ENCODE measurements at places on chromosomes 6 and 20. TPM values are rescaled to one million over a fixed set of nuclear protein-coding genes. Genes with fewer than 3 reads are reported as not detected.

DNA sequence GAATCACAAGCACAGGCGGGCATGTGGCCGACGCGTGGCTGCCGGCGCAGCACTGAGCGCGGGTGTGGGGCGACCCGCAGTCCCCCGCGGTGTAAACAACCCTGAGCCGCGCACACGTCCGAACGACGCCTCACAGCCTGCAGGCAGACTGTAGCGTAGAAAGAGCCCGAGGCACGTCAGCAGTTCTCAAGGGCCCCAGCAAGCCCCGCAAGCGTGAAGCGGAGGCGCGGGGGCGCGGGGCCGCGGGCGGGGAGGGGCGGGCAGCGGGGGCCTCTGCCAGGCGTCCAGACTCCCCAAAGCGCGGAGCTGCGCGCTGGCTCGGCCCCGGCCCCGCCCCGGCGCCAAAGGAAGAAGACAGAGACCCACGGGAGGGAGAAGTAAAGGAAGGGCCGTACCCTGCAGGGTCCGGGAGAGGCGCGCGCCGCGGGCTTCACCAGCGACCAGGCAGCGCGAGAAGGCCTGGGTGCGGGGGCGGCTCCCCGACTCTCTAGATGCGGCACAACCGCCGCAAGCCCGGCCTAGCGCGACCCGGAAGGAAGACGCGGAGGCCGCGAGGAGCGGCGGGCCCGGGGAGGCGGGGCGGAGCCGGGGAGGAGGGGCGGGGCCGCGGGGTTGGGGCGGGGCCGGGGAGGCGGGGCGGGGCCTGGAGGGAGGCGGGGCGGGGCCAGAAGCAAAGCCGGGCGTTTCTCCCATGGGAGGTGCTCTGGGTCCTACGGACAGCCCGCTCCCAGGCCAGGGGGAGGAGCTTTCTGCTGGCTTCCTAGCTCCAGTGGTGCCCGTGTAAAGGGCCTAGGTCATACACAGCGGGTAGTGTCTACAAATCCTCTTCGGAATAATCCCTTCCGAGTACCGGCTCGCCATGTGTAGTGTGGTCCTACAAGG is at the start of gene FBXL4:
Gene FBXL4, minus strand, starts transcription at position 536 of the 882 bp plus-strand sequence. CDS start 20,958 bp downstream, outside the sequence.
- H3K4me3 ChIP-seq: peak within 1 kb of the TSS; percentile 95
- DNase-seq: peak; percentile 85
- H3K27ac ChIP-seq: peak within 1 kb of the TSS; percentile 93

- 0 out of 2 replicates have a peak, but pooled peaks cover 3% of the 10 kb centered on the region for H3K27me3 ChIP-seq
- peaks cover 6% of the 10 kb centered on the region for H3K4me1 ChIP-seq
- peak overlapping the region; percentile 55 for H3K27ac ChIP-seq
- no peak for DNase-seq
- peak overlapping the region; percentile 63 for H3K4me3 ChIP-seq
Observed at GRCh38 chr6:7390226-7390878, 744 bp downstream of the RIOK1 start.

DNA sequence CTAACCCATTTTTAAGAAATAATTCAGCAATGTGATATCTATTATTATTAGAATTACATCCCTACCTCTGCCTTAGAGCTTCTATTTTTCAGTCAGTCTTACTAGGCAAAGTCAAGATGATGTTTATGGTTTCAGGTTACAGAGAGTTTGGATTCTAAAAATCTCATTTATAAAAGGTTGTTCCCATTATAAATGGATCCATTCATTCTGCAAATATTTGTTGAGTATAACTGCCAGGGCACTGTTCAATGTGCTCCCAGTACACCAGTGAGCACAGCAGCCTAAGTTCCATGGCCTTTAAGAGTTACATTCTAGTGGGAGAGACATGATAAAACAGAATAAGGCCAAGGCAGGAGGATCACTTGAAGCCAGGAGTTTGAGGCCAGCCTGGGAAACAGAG is 75.9 kb upstream of the EYA4 start:
- no peak for DNase-seq
- no peak overlapping the region for H3K4me3 ChIP-seq
- no peaks in the 10 kb centered on the region for H3K27me3 ChIP-seq

DNA sequence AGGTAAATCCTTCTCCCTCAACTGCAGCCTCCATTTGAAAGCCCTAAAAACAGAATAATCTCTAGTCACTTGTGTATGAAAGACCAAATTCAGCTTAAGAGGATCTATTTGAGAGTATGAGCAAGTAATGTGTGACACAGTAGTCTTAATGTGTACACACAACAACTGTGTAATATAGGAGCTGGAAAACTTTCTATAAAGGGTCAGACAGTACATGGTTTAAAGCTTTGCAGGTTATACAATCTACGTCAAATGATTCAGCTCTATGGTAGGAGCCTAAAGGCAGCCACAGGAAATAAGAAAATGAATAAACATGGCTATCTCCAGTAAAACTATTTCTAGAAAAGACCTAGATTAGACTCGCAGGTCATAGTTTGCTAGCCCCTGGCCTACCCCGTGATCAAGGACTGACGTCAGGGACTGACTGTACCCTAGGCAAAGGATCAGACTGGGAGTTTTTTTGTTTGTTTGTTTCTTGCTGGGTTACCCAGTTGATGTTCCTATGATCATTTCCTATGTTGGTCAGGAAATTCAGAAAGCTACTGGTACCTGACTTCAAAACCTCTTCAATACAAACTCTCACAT is 39.7 kb downstream of the BTBD9 start:
- H3K4me3 ChIP-seq: no peak overlapping the region
- H3K4me1 ChIP-seq: peaks cover 3% of the 10 kb centered on the region
- no peak for DNase-seq
- H3K27ac ChIP-seq: no peak overlapping the region

GRCh38 chr6:151699719-151700118 is 107.8 kb upstream of the ESR1 start:
- H3K36me3 ChIP-seq: no peaks in the 10 kb centered on the region
- H3K27me3 ChIP-seq: no peaks in the 10 kb centered on the region
- no peak overlapping the region for H3K27ac ChIP-seq
- H3K4me3 ChIP-seq: no peak overlapping the region
- no peak for DNase-seq

DNA sequence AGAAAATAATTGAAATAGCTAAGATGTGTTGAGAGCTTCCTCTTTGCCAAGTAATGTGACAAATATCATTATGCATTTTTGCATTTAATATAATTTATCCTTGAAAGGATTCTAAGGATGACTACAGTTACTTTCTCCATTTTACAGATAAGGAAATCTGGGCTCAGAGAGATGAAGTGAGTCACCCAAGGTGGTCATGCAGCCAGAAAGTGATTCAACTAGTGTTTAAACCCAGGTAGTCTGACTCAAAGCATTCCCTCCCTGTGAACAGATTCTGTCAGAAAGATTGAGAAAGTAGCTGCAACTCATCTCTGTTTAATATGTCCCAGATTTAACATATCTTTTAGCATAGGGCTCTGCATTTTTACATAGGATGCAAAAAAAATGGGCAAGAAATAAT is 28.1 kb downstream of the NRSN1 start:
- no peak overlapping the region for H3K27ac ChIP-seq
- no peaks in the 10 kb centered on the region for H3K27me3 ChIP-seq
- DNase-seq: no peak

DNA sequence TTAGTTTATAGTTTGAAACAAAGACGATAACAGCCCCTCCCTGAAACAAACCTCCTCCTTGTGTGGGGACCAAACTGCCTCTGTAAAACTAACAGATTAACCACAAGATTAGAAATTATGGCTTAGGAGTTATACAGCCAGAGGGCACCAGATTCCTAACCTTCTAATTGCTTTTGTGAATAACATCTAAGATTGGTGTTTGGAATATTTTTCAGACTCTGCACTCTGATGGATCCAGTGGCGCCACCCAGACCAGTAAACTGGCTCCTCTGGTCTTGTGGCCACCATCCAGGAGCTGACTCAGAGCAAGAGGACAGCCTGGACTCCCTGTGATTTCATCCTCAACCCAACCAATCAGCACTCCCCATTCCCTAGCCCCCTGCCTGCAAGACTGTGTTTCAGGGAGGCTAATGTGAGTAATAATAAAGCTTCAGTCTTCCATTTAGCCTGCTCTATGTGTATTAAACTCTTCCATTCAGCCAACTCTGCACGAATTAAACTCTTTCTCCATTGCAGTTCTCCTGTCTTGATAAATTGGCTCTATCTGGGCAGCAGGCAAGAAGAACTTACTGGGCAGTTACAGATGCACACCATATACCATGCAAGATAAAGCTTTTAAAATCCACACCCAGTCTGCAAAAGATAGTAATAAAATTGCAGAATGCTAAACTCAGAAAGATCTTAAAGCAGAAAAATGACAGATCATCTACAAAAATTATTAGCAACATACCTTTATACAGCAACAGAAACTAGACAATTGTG is 58.5 kb upstream of the SLC22A16 start:
- peaks cover 13% of the 10 kb centered on the region for H3K36me3 ChIP-seq
- peak; percentile 95 for DNase-seq
- no peak overlapping the region for H3K4me3 ChIP-seq
- no peaks in the 10 kb centered on the region for H3K27me3 ChIP-seq

DNA sequence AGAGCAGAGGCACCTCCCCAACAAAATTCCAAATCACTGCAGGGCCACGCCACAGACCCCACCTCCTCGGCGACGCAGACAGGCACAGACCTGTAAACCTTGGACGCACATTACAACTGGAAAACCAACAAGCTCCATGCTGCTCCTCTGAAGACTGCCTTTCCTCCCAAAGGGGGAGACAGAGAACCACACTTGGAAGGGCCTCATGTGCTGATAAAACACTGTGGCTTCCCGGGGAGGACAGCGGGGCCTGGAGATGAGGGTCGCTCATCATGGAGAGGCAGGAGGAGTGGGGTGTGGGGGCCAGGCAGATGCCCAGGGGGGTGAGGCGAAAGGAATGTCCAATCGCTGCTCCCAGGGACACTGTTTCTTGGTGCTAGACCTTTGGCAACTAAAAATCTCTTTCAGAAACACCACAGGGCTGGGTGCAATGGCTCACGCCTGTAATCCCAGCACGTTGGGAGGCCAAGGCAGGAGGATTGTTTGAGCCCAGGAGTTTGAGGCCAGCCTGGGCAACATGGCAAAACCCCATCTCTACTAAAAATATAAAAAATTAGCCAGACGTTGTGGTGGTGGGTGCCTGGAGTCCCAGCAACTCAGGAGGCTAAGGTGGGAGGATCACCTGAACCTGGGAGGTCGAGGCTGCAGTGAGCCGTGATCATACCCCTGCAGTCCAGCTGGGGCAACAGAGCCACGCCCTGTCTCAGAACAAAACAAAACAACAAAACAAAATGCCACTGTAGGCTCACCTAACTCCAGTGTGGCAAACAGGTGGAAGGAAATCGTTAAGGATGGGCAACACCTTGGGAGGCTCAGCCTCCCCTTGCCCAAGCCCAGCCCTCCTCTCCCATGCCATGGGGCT is 53.8 kb downstream of the ABHD12 start:
- H3K4me3 ChIP-seq: no peak overlapping the region
- DNase-seq: no peak
- peaks cover 4% of the 10 kb centered on the region for H3K4me1 ChIP-seq
- no peaks in the 10 kb centered on the region for H3K27me3 ChIP-seq
- no peak overlapping the region for H3K27ac ChIP-seq
- H3K36me3 ChIP-seq: peaks cover 24% of the 10 kb centered on the region

GRCh38 chr6:42771741-42772100 is 10.1 kb upstream of the BICRAL start:
- DNase-seq: no peak
- H3K27ac ChIP-seq: no peak overlapping the region
- peaks cover 4% of the 10 kb centered on the region for H3K4me1 ChIP-seq
- no peaks in the 10 kb centered on the region for H3K27me3 ChIP-seq
- H3K4me3 ChIP-seq: no peak overlapping the region

- H3K4me3 ChIP-seq: no peak overlapping the region
- no peak overlapping the region for H3K27ac ChIP-seq
- no peaks in the 10 kb centered on the region for H3K27me3 ChIP-seq
- H3K36me3 ChIP-seq: no peaks in the 10 kb centered on the region
- no peak for DNase-seq
Observed at GRCh38 chr20:16617056-16617455, 43.8 kb upstream of the KIF16B start.

DNA sequence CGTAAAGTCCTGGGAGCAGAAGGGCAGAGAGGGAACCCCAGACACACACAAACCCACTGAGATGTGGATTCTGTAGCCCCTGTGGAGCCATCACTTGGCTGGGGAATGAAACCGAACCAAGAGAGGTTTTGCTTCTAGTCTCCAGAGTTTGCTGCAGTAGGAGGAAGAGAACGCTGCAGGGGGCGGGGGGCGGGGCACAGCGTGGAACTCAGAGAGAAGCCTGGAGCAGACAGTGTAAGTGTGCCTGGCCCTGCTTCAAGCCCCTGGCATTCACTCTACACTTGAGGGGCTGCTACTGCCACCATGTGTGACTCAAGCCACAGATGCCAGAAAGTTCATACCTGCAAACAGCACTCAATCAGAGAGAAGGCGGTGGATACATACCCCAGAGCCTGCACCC is 18.9 kb downstream of the GABRR1 start:
- H3K27me3 ChIP-seq: no peaks in the 10 kb centered on the region
- no peak overlapping the region for H3K27ac ChIP-seq

DNA sequence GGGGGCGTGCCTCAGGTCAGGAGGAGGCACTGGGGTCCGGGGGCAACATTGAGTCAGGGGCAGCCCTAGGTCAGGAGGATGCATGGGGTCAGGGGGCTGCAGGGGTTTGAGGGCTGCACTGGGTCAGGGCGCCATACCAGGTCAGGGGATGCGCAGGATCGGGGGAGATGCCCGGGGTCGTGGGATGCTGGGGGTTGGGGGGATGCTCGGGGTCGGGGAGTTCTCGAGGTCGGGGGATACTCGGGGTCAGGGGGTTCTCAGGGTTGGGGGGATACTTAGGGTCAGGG is 727 bp upstream of the EXOC2 start:
- H3K27ac ChIP-seq: no peak overlapping the region
- peak overlapping the region; percentile 93 for H3K4me3 ChIP-seq
- H3K27me3 ChIP-seq: no peaks in the 10 kb centered on the region
- H3K36me3 ChIP-seq: peaks cover 25% of the 10 kb centered on the region
- no peak for DNase-seq

DNA sequence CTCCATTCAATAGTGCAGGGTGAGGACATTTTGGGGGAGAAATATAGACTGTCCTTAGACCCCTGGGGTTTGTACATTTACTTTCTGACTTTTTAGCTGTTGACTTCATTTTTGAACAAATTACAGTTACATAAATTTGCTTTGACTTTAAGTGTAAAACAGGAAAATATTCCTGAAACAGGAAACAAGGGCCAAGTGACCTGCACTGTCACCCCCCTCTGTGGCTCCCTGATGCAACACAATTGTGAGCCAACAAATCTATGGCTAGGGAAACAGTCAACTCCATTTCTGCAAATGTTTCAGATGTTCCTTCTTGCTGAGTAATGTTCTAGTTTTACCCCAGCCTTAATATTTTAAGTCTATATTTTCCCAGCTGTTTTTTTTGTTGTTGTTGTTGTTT is 39.8 kb downstream of the HLA-A start:
- H3K27ac ChIP-seq: no peak overlapping the region
- H3K4me3 ChIP-seq: no peak overlapping the region
- DNase-seq: no peak
- peaks cover 2% of the 10 kb centered on the region for H3K4me1 ChIP-seq
- H3K36me3 ChIP-seq: no peaks in the 10 kb centered on the region
- H3K27me3 ChIP-seq: 0 out of 2 replicates have a peak, but pooled peaks cover 3% of the 10 kb centered on the region

C6orf15 gene
- not detected for total RNA-seq

SIRPB1 gene
- total RNA-seq: not detected

TNFRSF6B gene
- total RNA-seq: not detected

XKR7 gene
- not detected for total RNA-seq

MPIG6B gene
- not detected for total RNA-seq

Measured in SJSA1 (cell line).